ENCODE measurements at places on chromosomes 4 and X.

- DNase-seq, result peak; percentile 2
These were observed 130.2 kb downstream of the CHRDL1 start for GRCh38 chrX:110665223-110666002.

DNA sequence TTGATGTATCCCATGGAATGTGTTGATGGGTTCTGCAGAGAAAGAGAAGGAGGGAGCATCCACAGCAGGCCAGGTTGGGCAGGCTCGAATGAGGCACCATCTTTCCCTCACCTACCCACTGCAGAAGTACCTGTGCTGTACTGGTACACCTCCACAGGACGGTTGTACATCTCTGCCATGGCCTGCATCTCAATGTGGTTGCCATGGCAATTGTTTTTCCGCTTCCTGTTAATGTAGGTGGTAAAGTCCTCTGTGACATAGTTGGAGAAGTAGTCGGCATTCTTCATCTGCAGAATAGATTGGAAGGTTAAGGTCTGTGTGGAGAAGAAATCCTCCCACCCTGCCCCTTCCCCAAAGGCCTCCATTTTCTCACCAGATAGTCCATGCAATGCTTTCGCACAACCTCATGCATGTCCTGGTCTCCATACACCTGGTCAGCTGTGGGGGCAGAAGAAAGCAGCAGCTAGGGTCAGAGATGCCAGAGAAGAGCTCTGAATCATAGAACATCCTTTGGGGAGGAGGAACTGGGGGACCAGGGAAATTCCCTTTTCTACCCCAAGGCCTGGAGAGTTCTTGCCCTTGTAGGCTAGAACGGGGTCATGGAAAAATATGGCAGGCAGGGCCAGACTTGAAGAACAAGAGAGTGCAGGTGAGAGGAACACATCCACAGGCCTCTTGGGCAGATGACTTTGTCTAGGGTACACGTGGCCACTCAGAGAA is 15.9 kb upstream of the PIM2 start:
- DNase-seq, result no peak

DNA sequence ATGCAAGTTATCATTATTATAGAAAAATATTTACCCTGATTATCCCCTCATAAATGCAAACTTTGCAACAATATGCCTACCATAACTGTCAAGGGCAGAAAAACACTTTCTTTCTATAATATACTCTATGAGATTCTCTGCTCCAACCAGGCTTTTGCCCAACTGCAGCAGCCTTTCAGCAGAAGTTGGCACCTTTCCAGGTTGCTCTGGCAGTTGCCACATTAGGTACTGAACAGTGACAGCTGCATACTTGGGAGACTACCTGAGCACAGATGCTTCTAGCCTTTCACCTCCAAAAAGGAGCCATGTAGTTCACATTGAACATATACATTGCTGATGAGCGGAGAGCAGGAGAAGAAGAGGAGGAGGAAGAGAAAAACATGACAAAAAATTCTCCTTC is 69.5 kb upstream of the BRWD3 start:
- no peak for DNase-seq

GRCh38 chr4:110629214-110629754 is 6.4 kb upstream of the PITX2 start:
- DNase-seq, result no peak

- no peak for DNase-seq
These were observed 61.0 kb downstream of the CHST7 start for GRCh38 chrX:46634577-46634976.

DNA sequence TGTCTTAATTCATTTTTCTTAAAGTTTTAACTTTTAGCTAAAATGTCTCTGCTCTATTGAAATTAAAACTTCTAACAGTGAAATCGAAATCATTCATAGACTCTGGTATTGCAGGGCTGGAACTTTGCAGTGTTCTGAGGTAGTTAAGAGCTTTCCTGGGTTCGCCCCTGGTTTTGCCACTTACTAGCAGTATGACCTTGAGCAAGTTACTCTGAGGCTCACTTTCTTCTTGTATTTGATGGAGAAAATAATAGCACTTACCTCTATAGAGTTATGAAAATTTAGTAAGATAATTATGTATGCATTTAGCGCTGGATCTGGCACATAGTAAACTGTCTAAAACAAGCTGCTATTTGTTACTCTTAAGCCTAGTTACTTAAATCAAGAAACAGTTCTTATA is 1.7 kb downstream of the SLAIN2 start:
- no peak for DNase-seq

- DNase-seq, result no peak
These were observed 315.3 kb downstream of the PTTG2 start for GRCh38 chr4:38275331-38276100.

DNA sequence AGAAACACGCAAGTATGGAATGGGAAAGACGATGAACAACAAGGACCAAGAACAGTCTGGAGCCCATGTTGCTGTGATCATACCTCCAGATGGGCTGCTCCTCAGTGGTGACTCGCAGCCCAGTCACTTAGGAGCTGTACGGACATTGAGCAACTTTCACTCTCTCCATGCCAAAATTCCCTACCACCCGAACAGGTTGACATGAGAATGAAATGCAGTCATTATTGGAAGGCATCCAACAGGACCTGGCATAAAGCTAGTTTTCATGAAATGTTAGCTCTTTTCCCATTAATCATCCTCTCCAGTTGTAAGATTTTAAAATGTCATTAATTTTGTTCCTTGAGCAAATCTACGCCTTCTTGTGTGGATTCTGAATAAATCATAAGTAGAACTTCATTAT is 82.7 kb upstream of the GPM6B start:
- DNase-seq, result no peak

DNA sequence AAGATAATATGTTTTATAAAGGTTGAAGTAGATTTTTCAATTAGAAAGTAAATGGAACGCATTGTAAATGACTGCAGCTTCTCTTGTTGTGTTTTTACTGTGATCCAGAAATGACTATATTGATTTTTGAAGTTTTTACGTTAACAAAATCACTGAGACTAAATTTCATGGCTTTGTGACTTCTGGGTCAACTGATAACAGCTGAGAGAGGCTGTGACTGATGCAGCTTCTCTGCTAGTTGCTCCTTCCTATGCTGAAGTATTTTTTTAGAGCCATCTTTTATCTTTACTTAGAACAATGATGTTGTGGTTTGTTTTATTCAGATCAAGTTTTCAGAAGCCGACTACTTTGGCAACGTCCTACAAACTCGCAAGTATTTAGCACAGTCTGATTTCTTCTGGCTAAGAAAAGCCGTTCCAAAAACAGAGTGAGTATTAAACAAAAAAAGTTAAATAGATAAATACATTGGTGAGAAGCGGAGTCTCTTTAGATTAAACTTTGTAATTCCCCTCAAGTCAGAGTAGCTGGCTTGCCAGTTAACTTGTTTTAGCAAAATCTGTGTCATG is 94.7 kb upstream of the CBLL2 start:
- no peak for DNase-seq

GRCh38 chr4:15489551-15489950 is 19.9 kb downstream of the CC2D2A start:
- DNase-seq, result no peak

DNA sequence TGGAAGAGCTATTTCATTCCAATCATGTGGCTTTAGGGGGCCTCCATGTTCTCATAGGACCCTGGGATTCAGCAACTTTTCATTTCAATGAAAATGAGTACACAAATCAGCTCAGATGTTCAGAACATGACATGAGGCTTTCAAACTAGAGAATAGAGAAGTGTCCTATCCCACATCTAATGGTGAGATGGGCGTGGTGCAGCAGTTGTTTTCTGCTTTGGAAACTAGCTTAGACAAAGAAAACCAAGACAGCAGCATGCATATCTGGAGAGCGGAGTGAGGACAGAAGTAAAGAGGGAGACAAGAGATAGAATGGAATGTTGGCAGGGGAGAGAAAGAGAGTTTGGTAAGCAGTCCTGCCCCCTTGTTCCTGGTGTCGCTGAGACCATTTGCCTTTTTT is 1009.1 kb upstream of the IGFBP7 start:
- DNase-seq, result no peak
